ENCODE measurements at places on chromosomes 1 and 21.

DNA sequence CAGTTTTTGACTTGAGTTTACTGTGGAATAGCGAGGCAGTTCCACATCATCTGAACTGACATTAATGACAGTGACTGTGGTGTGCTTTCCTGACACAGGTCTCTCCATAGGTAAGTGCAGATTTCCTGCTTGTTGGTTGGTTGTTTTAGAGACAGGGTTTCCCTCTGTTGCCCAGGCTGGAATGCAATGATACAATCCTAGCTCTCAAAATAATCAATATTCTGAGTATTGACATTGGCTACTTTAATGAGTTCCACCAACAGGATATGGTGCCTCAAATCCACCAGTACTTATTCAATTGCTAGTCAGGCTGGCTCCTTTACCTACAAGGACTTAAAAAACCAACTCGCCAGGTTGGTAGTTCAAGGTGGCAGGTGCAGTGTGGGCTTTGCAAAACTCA is 63.8 kb downstream of the CLSTN1 start:
- DNase-seq = no peak

DNA sequence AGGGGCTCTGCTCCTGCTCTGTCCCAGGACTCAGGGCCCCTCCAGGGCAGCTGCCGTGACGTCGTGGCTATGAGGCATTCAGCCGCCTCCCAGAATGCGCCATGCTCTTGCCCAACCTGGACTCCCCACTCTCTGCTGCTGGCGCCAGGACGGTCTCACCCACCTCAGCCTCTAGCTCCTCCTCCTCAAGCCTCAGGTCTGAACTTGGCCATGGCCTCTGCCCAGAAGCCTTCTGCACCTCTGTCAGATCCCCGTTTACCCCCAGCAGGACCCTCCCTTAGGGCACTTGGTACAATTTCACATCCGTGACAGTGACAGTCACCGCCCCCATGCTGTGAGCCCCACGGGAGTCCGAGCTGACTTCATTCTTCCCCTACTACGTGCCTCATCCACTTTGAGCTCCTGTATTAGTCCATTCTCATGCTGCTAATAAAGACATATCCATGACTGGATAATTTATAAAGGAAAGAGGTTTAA is 4.9 kb downstream of the CSTB start:
- DNase-seq = no peak

- DNase-seq = no peak
Measured at GRCh38 chr1:79716447-79716846, 709.9 kb upstream of the ADGRL4 start.

- no peak for DNase-seq
Measured at GRCh38 chr21:34262469-34262845, 101.3 kb upstream of the KCNE2 start.

DNA sequence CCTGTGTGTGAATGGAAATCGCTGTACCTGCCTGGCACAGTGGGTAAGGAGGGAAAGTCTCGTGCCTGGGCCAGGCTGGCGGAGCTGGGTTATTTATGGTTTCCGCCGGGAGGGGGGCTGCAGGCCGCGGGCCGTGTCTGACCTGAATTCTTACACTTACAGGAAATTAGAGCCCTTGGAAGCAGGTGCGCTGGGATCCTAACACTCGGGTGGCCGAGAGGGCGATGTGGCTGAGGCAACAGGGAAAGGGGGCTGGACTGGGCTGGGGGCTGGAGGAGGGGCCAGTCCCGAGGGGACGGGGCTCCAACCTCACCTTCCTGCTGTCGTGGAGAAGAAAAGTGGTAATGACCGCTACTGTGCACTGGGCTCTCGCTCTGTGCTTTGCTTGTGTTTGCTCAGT is 109.4 kb upstream of the WNT4 start:
- no peak for DNase-seq

- no peak for DNase-seq
Measured at GRCh38 chr1:95370691-95371562, 136.9 kb downstream of the RWDD3 start.

DNA sequence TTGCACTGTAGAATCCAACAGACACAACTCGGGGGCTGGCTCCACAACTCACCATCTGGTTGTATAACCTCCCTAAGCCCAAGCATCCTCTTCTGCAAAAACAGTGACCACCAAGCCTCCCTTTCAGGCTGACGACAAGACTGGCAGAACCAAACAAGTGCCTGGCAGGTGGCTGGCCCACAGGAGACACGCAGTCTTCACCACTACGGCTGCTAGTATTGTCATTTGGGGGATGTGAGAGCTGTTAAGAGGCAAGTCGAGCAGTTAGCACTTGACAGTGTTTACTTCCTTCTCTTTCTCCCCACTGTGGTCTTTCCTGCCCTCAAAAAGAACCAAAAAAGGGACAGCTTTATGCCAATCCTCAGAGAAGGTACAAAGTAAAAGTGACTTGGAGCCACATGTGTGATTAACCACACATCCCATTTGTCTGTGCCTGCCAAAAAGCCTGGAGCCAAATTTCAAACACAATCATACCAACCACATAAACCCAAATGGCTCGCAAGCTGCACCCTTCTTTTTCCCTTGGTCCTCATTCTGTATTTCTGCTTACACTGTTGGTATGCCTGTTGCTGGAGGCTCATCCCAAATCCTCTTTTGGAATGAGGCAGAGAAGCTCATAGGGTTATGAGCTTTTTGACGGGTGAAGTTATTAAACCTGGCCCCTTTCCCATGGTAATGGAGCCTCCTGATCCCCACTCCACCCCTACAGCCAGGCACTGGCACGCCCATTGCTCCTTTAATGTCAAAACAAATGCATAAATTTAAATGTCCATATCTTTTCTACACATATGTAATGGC is 94.1 kb downstream of the TGFBR3 start:
- no peak for DNase-seq

- DNase-seq = no peak
Measured at GRCh38 chr21:32270748-32271147, 8.1 kb downstream of the MIS18A start.

DNA sequence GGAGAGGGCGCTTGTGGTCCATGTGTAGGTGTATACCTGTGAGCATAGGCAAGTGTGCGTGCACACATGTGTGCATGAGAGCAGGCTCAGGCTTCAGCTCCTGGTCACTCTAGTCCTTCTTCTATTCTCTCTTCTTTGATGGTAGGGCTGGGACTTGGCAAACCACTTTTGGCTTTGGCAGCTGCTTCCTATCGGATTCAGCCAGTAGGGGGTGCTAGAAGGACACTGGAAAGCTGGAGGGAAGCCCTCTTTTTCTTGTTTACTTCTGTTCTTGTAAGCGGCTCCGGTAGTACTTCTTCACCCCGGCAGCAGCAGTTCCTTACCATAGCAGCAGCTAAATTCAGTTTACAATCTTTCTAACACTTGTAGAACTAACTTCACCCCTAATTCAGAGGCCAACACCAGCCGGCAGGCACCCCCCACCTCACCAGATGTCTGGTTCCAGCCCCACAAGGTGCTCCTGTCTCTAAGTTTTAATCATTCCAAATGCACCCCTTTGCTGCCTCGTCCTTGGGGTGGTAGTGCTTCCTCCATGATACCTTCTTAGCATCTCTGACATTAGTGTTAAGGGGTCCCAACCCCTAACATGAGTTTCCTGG is 25.1 kb downstream of the NENF start:
- DNase-seq = no peak

DNA sequence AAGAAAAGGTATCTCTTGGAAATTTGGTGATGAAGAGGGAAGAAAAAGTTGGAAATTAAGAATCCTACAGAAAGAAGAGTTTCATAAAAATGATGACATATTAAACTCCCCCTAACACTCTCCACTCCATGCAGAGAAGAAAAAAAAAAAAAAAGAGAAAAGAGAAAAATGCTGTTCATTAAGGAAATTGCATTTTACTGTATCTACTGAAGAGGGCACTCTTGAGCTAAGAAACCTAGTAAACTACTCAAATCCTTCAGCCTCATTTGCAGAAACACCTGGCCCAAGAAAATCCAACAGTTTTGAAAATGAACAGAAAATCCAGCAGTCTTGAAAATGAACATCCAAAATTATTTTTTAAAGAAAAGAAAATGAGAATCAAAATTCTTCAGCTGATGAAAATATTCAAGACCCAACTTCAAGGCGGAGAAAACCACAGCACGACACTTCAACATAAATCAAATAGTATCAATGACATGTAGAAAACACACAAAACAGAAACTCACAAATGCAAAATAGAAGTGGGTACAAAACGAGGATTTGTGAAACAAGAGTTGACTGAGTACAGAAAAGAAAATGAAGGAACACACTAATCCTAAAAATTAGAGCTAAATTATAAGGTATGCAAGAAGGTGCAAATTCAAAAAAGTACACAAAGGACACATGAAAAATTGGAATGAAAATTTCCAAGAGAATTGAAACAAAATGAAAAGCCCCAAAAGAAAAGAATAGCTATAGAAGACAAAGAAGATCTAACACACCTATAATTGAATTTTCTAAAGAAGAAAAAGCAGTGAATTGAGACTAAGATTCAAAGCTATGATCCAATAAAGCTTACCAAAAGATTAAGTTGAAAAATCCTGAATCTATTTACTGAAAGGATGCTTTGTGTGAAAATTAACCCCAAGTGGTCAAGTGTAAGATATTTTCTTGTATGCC is 73.2 kb upstream of the DNAJC6 start:
- DNase-seq = no peak

GRCh38 chr1:50808296-50808695 is 151.8 kb downstream of the FAF1 start:
- DNase-seq = no peak

DNA sequence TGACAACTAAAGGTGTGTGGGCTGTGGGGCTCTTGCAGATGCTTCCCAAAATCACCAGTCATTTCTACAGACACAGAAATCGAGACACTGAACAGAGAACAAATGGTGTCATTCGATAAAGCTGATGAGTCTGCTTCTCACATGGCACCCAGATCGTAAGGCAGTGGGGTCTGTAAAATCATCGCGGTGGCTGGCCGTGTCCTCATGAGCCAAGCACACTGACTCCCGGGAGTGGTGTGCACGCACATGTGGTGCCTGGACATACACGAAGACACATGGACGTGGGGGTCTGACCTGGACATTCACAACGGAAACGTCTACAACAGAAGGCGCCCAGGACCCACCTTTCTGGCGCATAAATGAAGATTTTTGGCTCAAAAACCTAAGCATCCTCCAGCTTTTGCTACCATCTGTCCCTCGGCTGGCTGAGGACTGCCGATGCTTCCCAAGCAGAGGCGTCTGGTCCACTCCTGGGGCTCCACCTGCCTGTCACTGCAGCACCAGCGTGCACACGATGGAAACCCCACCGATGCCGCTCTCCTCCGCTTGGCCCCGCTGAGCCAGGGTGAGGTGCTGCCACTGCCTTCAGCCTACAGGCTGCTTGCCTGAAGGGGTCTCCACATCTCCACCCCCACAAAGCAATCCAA is 6.8 kb downstream of the SMIM1 start:
- DNase-seq = no peak

- DNase-seq = no peak
Measured at GRCh38 chr1:46449223-46450159, 40.1 kb upstream of the DMBX1 start.

DNA sequence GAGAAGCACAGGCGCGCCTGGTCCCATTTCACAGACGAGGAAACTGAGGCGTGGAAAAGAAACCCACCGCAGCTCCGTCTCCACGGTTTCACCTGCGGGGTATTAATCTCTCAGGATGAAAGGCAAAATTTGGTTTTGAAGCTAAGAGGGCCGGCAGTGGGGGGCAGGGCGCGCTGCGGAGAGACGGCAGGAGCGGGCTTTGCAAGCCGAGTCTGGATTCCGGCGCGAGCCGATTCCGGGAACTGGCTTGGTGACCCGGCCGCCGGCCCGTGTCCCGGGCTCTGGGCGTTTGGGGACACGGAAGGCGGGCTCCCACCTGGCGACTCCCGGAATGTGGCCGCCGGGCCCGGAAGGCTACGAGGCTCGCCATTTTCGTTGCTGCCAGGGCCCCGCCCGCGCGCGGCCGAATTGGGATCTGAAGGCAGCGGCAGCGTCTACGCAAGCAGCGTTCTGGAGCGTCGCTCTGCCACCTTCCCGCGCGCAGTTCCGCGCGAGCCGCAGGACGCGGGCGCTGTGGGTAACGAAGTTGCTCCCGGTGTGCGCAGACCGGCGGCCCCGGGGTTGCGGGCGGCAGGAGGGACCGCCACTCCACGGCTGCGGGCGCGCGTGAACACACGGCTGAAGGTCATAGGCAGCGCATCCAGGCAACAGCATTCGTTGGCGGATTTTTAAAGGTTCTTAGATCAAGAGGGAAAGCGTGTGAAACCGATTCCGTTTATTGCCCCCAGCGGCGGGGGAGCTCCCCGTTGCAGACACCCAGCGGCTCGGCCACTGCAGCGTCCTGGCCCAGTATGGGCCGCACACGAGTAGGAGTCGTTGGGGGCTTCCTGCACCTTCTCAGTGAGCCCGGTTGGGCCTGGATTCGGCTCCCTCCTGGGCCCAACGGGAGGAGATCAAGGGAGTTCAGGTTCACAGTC is 5.4 kb upstream of the PRDM16 start:
- DNase-seq = no peak

- no peak for DNase-seq
Measured at GRCh38 chr1:77828098-77828497, 48.6 kb downstream of the MIGA1 start.

All from Peyer's patch (tissue), 4 donors.